ENCODE measurements at places on chromosomes 2 and 18. TPM values are rescaled to one million over a fixed set of nuclear protein-coding genes. Genes with fewer than 3 reads are reported as not detected.

Gene ABCB11
- total RNA-seq = 1.2 TPM

Gene COPS9
- 133 TPM for total RNA-seq

Gene OSR1
- total RNA-seq = 2.5 TPM

Gene CD207
- total RNA-seq = not detected

Gene ALPP
- total RNA-seq = not detected

All from diencephalon (tissue), 1 donor.